ENCODE measurements at places on chromosomes 2 and 18. TPM values are rescaled to one million over a fixed set of nuclear protein-coding genes. Genes with fewer than 3 reads are reported as not detected.

Gene MOGAT1
- not detected for total RNA-seq

Gene SH3RF3
- 18.1 TPM for total RNA-seq

Gene NGEF
- 0.53 TPM for total RNA-seq

Gene TUBA4B
- total RNA-seq, result not detected

Gene TMEM17
- 1.4 TPM for total RNA-seq

Gene CYBRD1
- total RNA-seq, result 9.6 TPM

Gene ADCYAP1
- total RNA-seq, result 0.10 TPM

Gene SERPINB7
- not detected for total RNA-seq

Gene NDUFB3
- total RNA-seq, result 112 TPM

Gene OXER1
- not detected for total RNA-seq

Gene SRSF7
- total RNA-seq, result 109 TPM

Gene ZSWIM2
- total RNA-seq, result not detected

Gene TFCP2L1
- total RNA-seq, result not detected

Gene PPP1R1C
- 0.27 TPM for total RNA-seq

Gene CYP27A1
- 7.4 TPM for total RNA-seq

Gene POTEC
- not detected for total RNA-seq

Data from mammary microvascular endothelial cell (primary cell).